ENCODE measurements at places on chromosomes 2 and 18.

DNA sequence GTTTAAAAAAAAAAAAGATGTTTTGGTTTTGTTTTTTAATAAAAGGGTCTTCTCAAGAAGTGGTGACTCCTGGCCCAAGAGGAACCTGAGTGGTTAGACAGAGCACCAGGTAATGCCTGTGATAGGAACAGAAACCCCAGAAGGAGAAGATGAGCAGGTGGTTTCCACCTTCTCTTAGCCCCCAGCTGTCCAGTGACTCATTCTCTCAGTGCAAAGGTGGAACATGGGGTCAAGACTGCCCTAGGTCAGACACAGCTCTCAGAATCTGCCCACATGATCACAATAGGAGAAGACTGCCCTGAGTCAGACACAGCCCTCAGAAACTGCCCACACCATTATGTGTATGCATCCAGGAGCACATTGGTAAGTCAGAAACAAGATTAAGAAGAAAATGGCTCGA lies 61.8 kb downstream of the TBC1D8 start:
- no peak for DNase-seq

- DNase-seq = no peak
Observed at GRCh38 chr18:58174285-58174684, 130.3 kb downstream of the NEDD4L start.

DNA sequence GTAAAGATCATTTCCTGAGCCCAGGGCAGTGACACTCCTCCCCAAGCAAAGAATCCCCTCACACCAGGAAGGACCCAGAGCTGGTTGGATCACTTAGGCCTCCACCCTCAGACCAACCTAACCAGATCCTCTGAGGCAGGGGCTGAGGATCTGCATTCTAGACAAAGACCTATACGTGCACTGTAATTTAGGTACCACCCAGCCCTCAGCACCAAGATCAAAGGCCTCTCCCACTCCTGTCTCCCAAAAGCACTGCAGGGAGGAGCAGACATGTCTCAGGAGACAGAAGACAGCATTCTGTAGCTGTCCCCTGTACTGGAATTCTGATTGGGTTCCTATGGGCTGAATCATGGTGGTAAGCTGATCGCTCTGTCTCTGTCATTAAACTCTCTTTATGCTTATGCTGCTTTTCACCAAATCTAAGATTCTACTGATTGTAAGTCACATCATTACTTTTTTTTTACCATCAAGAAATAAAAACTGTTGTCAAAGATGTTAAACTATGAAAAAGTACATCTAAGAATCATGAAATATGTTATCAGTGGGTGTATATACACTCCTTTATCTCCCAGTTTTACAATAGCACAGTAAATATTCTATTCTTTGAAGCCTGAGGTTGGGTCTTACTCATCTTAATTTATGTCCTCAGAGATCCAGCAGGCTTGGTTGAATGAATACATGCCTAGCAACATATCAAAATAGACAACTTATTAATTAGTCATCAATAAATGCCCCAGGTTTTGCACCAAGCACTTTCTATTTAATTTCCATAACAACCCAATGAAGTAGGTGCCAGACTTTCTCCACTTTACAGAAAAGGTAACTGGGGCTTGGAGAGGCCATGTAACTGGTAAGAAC lies 28.3 kb downstream of the MCFD2 start:
- no peak for DNase-seq

GRCh38 chr2:120624738-120625446 lies 110.8 kb upstream of the GLI2 start:
- no peak for DNase-seq

GRCh38 chr2:2656115-2657011 lies 325.3 kb upstream of the MYT1L start:
- no peak for DNase-seq

DNA sequence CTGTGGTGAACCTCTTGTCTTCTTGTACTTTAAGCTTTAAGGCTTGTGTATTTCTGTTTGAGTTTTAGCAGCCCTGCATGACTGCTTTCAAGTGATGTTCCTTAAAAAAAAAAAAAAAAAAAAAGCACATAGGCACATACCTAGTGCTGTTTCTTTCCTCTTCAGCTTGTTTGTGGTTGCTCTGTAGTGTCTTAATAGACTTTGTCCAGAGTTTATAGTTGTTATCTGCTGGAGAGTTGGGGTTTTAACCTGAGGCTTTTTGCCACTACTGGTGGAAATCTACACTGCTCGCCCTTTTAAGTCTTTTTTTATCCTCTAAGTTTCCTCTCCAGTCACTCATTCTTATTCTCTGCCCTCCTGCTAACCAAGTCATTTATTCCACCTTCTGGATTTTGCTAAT lies 34.5 kb downstream of the AGFG1 start:
- DNase-seq = no peak

DNA sequence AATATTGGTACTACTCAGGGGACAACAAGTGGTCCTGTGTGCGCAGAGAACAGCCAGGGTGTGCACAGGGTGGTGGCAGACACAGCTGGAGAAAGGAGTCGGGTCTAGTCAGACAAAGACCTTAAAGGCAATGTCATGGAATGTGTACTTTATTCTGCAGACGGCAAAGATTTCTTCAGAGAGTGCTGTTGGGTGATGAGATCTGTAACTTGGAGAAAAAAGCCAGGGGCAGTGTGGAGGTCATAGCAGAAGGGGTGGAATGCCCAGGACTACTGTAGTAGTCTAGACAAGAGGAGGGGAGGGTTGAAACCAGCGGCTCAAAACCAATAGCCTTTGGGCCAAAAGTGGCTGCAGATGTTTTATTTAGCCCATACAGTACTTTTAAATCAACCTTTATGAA lies 121.3 kb upstream of the ZFP36L2 start:
- no peak for DNase-seq

- no peak for DNase-seq
Observed at GRCh38 chr2:218991674-218992168, 1.5 kb downstream of the CRYBA2 start.

DNA sequence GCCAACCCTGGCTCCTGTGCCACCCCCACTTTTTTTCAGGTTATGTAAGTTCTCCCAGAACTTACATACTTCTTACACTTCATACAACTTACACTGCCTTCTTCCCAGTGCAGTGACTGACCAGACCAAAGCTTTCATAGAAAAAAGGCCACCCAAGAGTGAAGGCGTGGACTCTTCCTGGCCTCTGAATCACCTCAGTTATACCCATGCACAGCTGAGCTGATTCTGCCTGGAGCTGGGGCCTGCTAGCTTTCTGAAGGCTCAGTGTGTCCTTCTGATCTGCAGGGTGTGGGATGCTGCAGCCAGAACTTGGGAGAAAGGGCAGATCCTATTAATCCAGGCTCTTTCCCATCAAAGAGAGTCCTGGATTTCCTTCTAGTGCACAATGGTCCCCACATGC lies 216.1 kb downstream of the TTC32 start:
- DNase-seq = no peak

DNA sequence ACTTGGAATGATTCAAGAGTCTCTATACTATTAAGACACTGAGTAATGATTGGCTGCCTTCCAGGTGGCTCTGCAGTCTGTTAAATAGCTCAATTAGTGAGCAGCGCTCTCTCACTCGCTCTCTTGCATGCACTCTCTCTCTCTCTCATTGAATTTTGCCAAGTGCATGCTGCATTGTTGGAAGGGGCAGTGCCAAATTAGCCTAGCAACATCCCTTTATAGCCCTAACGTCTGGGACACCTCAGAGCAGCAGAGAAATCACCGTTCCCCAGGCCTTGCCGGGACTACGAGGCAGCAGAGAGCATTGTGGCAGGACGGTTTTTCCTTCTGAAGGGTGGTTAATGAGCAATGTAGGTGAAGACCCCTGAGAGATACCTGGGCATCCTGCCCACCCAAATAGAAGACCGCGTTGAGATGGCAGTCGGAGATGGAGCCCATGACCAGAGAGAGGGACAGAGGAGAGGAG lies 447.6 kb upstream of the POU3F3 start:
- no peak for DNase-seq

GRCh38 chr2:41320491-41320890 lies 727.3 kb upstream of the PKDCC start:
- DNase-seq = no peak

GRCh38 chr2:31231571-31232302 lies 2.2 kb upstream of the EHD3 start:
- no peak for DNase-seq

DNA sequence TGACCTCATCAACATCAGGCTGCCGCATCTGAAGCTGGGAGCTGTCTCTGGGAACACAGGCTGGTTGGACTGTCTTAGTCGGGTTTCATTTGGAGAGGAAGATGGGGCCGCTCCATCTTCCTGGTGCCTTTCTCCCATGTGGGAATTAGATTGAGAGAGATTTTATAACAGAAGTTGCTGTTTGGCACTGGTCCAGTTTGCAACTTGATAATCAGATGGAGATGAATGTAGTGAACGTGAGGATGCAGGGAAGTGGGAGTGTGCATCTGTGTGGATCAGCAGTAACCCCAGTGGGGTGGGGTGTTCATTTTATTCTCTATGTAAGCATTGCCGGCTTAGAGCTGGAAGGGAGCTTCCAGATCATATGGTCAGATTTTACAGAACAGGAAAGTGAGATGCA lies 250.9 kb downstream of the DCDC2C start:
- no peak for DNase-seq
